ENCODE measurements at places on chromosomes 13 and 19.

GRCh38 chr13:75010941-75011340 lies 471.0 kb downstream of the TBC1D4 start:
- DNase-seq: no peak

DNA sequence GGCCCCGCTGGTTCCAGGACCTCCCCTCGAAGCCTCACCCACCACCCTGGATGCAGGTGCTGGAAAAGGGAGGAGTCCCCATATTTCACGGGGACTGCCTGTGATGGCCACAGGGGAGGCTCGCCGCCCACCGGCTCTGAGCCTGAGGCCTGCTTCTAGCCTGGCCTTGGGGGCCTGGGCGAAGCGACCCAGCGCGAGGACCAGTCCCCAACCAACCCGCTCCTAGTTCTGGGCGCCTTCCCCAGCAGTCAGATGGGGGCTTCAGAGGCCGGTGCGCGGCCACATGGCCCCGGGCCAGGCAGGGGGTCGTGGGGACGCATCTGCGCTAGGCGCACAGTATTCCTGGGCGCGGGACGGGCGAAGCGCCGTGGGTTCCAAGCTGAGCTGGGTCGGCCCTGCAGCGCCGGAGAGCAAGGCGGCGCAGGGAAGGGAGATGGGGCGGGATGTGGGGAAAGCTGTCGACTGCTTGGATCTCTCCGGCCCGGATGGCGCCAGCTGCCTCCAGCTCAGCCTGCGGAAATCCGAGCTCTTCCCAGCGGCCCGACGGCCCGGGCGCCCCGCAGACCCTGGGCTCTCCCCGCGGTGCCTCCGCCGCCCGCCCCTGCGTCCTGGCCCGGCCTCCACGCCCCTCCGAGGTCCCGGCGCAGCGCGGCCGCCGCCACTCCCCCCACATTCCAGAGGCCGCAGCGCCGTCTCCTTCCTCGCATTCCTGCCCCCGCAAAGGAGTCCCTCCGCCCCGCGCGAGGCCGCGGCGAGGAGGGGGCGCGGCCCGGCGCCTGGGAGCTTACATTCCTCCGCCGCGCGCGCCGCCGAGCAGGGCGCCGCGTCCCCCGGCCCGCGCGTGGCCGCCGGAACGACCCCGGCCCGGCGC lies at the start of gene WTIP:
Gene WTIP, plus strand, starts transcription at position 788 of the 871 bp plus-strand sequence. CDS start 217 bp downstream, outside the sequence.
- no peak for DNase-seq

DNA sequence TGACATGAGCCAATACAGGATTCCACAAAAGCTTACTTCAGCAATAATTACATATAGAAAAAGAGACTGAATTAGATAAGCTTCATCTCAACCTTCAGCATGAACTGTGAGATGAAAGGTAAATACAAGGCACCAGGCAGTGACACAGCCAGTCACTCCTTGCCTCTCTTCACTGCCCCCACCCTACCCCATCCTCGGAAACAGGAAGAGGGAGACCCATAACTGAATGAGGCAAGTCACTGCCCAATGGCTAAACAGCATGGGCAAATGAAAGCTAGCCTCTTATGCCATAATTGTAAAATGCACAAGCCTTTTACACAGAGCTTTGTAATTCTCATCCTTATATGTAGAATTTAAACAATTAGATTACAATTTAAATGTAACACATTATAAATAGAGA lies 1.7 kb downstream of the ZNF160 start:
- DNase-seq: no peak

DNA sequence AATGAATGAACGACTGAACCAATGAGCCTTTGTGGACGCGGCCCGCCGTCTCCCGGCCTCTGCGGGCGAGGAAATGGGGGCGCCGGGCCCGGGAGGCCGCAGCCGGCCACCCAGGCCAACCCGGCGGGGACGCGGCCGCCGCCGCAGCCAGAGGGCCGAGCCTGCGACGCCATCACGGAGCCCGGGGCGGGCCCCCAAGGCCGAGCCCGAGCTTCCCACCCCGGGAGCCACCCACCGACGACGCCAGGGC lies 216 bp downstream of the SUGP2 start:
- DNase-seq: no peak

GRCh38 chr19:53903055-53903680 lies 5.9 kb upstream of the CACNG7 start:
- DNase-seq: no peak

- DNase-seq: no peak
Measured at GRCh38 chr13:51920267-51920666, 58.5 kb downstream of the CCDC70 start.

- no peak for DNase-seq
Measured at GRCh38 chr13:55528434-55528833, 1612.3 kb upstream of the PRR20A start.

DNA sequence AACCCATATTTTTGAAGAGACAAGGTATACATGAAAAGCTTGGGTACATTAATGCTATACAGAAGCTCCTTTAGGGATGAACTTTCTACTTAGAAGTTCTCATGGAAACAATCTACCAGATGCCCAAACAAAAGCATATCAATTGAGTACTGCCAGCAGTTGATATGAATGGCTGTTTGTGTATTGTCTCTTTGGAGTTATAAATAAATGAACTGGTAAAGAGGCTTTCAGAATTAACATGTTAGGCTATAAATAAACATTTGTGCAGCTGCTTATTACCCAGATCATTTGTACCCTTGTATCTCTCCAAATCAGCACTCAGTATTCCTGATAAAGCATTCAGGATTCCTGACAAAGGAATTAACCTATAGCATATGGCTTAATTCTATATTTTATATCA lies 418.9 kb downstream of the FGF14 start:
- no peak for DNase-seq

DNA sequence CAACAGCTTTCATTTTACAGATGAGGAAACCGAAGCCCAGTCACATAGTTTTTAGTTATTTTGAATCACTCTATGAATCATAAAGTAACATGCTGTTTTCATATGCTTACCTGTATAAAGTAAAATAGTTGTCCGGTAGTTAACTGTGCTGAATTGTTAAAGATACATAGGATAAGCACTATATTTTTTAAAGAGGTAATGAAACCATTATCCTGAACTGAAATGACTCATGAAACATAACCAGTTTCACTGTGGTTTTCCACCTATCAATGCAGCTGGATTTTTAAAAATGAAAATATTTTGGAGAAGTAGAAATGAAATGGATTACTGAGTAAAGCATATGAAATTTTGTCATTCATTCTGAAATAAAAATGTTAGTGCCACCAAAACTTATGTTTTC lies 655.0 kb downstream of the OLFM4 start:
- no peak for DNase-seq

GRCh38 chr19:10544242-10544752 lies 593 bp downstream of the ATG4D start:
- no peak for DNase-seq

GRCh38 chr19:16671652-16672274 lies 10.8 kb downstream of the TMEM38A start:
- DNase-seq: no peak

DNA sequence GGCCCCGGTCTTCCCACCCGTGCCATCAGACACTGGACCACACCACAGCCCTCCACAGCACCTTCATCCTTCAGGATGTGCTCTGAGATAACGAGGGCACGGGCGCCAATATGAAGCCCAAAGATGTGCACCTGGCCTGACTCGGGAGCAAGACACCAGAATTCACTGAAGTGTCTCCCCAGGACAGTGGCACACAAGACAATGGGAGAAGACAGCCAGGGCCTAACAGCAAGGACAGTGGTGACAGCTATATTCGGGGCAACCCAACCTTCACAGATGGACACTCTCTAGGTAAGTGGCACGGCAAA lies 7.2 kb downstream of the DDX39A start:
- DNase-seq: no peak

- DNase-seq: no peak
Measured at GRCh38 chr13:40792284-40793051, 3.1 kb downstream of the SLC25A15 start.

- DNase-seq: no peak
Measured at GRCh38 chr13:48594096-48594815, 59.5 kb upstream of the CYSLTR2 start.

DNA sequence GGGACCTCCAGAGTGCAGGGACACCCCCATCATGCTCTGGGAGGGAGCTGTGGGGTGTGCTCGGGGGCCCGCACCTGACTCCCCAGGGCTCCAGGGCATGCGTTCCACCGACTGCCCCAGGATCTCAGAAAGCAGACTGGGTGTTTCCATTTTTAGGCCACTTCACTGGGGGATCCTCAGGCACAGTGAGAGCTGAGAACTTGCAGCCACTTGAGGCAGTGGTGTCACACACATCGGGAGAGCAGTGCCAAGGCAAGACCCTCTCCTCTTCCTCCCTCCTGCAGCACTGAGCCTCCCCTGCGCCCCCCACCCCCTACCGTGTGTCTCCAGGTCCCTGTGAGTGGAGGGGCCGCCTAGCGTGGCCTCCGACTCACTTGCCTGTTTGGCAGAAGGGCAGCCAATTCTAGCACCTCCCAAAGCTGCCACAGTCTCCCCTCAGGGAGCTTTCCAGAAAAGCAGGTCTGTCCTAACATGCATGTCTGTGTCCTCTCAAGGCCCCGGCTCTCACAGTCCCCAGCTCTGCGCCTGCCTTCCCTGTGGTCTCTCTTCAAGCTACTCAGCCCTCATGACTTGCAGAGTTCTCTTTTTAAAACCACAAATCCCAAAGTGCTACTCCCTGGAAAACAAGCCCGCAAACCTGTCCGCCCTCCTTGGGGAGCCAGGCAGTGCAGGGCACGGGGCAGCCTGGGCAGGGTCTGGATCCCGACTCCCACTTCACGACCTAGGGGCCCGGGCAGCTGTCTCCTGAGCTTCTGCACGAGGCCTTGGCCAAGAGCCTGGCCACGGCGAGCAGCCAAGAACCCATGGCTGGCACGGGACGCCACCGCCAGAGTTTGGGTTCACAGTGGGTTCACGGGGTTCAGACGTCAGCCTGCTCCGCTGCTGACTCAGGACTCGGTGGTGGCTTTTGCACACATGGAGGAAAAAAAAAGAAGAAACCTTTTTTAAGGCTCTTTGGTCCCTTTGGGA lies 94.1 kb downstream of the STK24 start:
- DNase-seq: no peak

- DNase-seq: no peak
Measured at GRCh38 chr13:46595136-46595884, 42.3 kb downstream of the LRCH1 start.

DNA sequence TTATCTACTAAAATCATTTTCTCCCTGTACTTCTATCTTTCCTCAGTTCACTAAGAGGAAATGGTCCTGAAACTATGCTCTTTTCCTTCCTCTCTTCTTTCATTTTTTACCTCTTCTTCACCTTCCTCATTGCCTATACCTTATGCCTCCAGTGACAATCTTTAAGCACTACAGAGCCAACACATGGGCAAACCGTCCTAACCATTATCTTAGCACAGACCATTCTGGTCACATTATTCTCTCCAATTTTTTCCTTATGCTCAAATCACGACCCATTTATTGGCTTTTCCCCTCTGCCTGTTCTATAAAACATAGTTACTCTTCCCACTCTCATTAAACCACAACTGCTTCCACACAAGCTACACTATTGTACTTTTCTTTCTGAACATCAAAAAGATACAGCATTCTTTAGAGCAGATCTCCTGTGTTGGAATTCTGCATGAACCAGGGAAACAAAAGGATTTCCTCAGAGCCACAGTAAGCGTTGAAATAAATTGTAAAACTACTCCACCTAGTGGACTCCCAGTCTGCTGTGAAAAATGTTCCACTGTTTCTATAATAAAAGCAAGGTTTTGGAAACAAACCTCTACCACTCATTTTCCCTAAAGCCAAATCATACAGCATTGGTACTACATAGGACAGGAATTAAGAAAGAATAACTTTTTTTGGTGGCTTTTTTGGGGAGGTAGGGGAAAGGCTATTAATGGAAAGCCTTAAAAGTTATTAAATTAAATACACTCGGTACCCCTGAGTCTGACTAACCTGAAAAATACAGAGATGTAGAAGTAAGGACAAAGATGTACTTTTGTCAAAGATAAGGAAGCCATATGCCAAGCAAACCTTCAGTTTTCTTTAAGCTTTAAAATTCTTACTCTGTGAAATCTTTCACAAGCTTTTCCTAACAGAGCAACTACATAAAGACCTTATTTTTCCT lies 19.5 kb downstream of the NUFIP1 start:
- DNase-seq: no peak

- DNase-seq: no peak
Measured at GRCh38 chr13:109509154-109509900, 277.1 kb downstream of the IRS2 start.

DNA sequence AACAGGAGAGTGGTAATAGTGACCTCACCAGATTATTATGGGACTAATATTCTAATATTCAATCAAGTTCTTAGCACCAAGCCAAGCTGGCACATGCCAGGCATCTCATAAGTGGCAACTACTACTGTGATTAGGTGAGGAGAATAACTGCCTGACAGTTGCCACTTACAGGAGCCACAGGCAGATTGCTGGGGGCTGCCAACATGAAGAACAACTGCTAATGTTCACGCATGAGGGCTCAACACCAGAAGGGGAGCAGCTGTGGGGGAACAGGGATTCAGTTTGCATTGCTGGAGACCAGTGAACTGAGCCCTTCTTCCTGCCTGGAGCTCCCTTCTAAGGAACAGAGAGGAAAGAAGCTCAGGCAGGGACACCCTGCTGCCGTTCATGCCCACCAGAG lies 504.5 kb downstream of the FOXO1 start:
- no peak for DNase-seq

DNA sequence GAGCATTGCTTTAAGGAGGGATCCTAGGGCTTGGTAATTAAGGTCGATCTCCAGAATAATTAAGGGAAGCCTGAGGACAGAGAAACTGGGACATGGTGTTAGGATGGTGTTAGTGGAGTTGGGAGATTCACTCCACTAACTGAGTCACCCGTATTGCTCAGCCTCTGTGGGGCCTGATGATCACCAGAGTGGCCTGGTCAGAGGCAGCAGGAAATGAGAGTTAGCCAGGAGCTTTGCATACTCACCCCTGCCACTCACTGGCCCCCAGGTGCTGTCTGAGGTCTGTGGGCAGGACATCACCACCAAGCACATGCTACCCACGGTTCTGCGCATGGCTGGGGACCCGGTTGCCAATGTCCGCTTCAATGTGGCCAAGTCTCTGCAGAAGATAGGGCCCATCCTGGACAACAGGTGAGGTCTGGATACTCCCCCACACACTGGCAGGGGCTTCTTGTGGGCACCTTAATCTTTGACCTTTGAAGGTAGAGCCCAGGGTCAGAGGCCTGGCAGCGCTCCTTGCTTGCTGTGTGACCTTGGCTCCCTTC lies 32.1 kb downstream of the PPP2R1A start:
- DNase-seq: no peak

DNA sequence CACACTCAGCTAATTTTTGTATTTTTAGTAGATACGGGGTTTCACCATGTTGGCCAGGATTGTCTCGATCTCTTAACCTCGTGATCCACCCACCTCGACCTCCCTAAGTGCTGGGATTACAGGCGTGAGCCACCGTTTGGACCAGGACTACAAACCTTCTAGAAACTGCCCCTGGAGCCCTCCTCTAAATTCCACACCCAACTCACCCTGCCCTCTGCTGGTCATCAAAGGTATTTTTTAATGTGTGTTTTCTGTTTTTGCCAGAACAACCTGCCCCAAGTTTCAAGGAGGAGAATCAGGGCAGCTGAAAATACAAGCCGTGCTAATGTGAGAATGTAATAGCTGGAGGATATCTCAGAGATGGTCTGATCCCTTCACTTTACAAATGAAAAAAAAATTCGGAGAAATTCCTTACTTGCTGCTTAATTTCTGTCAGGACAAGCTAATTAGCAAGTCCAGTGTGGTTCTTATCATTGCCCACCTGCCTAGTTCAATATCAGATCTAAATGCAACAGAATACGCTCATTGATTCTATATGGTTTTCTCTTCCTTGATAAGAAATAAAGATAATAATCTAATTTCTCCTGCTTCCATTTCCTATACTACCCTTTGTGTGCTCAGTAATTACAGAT lies 4.1 kb downstream of the ATP8A2 start:
- DNase-seq: no peak

Data from NCI-H2107 (cell line).